CD4-positive, alpha-beta T cell treated with Interleukin-6 at 100 ng/mL for 8 hours (primary cell): ENCODE measurements at places on chromosomes 6 and 20.

DNA sequence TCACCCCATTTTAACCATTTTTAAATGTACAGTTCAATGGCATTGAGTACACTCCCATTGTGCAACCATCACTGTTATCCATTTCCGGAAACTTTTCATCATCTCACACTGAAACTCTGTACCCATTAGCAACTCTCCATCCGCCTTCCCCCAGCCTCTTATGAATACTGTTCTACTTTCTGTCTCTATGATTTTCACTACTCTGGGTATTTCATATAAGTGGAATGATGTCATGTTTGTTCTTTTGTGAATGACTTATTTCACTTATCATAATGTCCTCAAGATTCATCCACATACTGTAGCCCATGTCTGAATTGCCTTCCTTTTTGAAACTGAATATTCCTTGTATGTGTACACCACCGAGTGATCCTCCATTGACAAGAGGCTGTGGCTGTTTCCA, 92.9 kb upstream of the TOX2 start:
- DNase-seq, result no peak

DNA sequence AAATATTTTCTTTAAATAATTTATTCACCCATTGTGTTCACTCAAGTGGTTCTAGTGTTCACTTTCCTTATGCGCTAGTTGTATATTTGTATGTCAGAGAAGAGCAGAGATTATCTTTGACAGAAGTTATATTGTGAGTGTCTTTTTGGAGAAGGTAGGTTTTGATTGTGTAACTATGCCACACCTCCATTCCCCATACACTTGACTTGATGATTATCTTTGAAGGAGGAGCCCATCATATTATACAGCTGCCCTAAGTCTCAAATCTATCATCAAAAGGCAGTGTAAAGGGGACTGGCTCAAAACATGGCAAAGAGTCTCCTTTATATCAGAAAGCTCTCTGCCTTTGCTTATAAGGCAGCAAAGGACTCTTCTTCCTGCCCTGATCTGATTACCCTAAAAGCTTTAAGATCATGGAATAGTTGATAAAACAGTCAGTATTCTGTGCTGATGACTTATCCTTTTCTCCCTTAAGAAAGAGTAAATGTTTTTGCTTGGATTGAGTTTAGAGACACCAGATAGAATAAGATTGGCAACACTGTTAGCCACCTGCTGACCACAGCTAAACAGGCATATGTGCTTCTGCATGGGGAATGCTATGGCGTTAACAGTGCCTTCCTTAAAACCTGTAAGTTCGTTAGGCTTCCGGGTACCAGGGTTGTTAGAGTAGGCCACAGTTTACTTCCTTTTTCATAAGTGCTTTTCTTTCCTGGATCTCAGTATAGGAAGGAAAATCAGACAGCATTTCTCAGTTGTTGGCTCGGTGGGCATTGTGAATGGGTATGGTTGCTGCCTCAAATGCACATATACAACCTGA, 22.6 kb downstream of the TOP1 start:
- no peak for DNase-seq

DNA sequence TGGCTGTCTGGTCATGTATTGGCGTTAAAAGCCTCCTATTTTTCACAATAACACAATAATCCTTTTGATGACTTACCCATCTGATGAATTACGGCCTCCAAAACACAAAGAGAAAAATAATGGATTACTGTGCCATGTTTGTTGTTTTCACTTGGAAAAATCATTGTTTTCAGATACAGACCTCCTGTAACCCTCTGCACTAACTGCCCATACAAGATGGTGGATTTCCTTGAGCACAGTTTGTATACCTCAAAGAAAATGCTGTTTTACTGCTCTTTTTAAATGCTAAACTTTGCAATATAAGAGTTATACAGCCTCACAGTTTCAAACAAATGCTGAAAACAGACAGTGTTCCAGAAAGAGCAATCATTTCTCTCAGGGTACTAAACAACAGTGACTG, 61.0 kb downstream of the SMLR1 start:
- DNase-seq, result no peak

GRCh38 chr6:30600451-30600961, 16.5 kb downstream of the PPP1R10 start:
- no peak for DNase-seq

DNA sequence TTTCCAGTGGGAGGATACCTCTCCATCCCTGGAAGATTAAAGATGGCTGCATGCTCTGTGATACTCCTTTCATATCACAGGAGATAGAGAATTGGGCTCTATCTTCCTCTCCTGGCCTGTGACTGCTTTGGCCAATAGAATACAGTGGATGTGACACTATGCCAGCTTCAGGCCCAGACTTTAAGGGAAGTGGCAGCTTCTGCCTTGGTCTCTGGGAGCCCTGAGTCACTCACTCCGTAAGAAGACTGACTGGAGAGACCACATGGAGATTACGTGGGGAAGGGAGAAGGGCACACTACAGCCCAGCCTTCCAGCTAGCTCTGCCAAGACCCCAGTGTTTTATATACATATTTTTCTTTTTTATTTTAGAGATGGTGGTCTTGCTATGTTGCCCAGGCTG, 10.4 kb upstream of the MMP9 start:
- DNase-seq, result no peak

- no peak for DNase-seq
These were observed 475.3 kb upstream of the JARID2 start for GRCh38 chr6:14770572-14770971.

GRCh38 chr6:16545382-16545781, 215.9 kb downstream of the ATXN1 start:
- no peak for DNase-seq

- no peak for DNase-seq
These were observed 200.8 kb upstream of the RIN2 start for GRCh38 chr20:19557291-19557690.

- DNase-seq, result no peak
These were observed 878.6 kb upstream of the CITED2 start for GRCh38 chr6:140253096-140253495.

DNA sequence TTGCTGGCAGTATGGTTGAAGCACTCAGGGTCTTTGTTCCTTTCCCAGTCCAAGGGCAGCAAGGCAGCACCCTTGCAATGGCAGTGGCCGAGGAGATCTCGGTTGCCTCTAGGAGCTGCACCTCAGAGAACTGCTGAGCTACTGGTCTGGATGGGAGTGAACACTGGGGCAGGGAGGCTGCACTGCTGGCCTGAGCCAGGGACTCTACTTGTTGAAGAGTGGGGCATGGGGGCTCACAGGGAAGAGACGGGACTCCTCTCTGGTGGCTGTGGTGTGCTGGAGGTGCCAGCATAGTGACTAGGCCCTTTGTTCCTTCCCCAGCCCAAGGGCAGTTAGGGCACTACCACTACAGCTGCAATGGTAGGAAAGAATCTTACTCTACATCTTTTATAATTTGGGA, 203.0 kb downstream of the ZDHHC14 start:
- DNase-seq, result no peak

GRCh38 chr6:156538875-156539660, 238.1 kb upstream of the ARID1B start:
- DNase-seq, result no peak

- no peak for DNase-seq
These were observed 664.2 kb downstream of the QKI start for GRCh38 chr6:164078532-164079274.

DNA sequence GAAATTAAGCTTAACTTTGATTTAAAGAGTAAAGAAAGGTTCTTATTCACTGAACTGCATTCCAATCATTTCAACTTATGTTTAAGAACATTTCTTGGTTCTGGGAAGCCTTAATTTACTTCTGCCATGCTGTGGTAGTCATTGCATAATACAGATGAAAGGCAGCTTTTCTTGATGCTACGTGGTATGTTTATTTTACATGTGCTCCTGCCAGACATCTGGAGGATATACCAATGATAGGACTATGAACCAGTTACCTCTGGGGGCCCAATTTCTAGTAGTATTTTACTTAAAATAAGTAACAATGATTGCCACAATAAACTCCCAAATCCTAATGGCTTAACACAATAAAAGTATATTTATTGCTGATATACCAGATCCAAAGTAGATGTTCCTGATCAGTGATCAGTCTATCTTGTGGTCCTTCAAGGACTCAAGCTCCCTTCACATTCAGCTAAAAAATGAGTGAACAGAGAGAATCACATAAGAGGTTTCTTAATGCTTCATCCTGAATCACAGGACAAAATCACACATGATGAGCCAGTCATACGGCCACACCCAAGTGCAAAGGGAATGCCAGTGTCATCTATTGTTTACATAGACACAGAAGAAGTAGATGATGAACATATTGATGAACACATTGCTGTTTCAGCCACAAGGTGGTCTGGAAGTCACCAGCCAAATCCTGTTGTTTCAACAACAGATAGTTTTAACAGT, 56.5 kb upstream of the CCN2 start:
- DNase-seq, result no peak

DNA sequence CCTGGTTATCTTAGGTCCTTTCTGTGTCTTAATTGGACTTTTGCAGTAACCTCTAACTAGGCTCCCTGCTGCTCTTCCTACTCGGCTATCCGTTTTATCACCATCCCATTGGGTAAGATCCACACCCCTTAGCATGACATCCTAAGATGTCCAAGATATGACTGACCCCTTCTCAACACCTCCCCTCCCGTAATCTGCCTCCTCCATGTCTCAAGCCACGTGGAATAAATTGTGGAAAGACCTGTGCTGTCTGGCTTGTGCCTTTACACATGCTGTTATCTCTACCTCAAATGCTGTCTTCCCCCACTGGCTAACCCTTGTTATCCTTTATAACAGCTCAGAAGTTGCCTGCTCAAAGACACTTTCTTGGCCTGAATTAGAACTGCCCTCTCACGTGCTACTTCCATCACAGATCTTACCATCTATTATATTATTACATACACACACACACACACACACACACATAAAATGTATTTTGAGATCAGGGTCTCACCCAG, 26.5 kb downstream of the EIF2S2 start:
- DNase-seq, result no peak

- DNase-seq, result no peak
These were observed 84.3 kb upstream of the TRAF3IP2 start for GRCh38 chr6:111689946-111690345.

- DNase-seq, result peak; percentile 72
These were observed 163.2 kb upstream of the ZNF337 start for GRCh38 chr20:25859649-25860530.

GRCh38 chr6:95614094-95614493, 36.8 kb downstream of the MANEA start:
- no peak for DNase-seq

DNA sequence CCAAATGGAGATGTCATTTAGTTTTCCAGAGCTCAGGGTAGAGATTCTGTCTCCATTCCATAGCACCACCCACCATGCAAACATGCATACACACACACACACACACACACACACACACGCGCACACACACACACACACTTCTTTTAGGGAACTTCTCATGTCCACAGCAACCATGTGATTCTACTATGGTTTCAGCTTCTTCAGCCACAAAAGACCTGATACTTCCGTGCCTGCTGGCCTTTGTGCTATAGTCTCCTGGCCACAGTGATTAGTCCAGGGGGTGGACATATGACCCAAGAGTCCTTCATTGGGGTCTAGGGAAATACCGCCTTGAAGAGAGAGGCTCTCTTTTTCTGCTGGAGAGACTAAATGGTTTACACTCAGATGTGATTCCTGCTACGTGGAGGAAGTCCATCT, 53.5 kb downstream of the CARMIL1 start:
- DNase-seq, result no peak

DNA sequence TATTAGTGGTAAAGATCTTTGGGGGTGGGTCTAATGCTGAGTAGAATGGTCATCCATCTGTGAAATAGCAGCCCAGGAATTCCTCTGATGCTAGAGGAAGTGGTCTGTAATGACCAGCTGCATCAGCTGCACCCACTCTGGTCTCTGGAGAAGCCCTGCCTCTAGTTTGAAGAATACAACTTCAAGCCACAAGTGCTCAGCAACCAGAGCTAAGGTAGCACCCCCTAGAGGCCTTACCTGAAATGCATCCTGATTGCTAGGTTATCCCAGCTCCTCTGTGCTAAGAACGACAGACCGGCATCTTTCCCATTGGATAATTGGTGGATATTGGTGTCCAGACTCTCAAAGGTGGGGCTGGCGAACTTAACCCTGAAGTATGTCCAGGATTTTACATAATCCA, 58.2 kb downstream of the DNAH8 start:
- DNase-seq, result no peak

- DNase-seq, result no peak
These were observed 25.6 kb downstream of the BLTP3A start for GRCh38 chr6:34817446-34817845.

DNA sequence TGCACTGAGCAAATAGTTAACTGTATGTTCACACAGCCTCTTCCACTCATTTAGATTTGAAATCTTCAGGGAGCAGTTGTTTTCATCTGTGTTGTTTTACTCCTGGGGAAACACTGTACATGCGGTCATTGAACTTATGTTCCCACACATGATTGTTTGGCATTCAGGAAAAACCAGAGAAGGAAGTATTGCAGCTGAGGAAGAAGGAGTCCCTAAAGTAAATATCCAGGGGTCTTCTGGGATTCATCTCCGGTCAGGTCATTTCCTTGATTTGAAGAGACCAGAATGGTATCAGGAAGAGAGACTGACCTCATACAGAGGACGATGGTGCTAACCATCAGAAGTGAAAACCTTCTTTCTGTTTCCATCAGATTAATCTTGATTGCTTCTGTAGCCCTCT, 52.5 kb downstream of the DCBLD1 start:
- DNase-seq, result no peak

DNA sequence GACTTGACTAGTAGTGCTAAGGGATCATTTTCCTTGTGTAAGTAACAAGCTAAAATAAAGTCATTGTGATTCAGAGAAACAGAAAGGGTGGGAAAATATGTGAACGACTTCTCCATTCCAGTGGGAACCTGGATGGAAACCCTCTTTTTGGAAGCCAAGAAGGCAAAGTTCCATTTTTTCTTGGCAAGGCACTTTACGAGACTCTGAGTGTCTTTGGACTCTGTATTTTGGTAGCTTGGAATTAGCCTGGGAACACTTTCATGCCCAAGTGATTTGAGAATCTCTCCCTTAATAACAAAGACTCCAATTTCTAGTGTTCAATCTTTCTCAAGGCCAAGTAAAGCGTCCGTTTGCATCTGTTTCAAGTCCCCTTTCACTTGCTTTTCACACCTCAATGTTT, 100.5 kb upstream of the SASH1 start:
- DNase-seq, result no peak

- DNase-seq, result no peak
These were observed 110.5 kb downstream of the ISM1 start for GRCh38 chr20:13331536-13331935.

GRCh38 chr20:3743251-3743650, 10.8 kb downstream of the HSPA12B start:
- no peak for DNase-seq

- DNase-seq, result no peak
These were observed 684.0 kb downstream of the UTRN start for GRCh38 chr6:144969154-144969553.

- DNase-seq, result peak; percentile 73
These were observed 985 bp downstream of the ZBP1 start for GRCh38 chr20:57619051-57619831.
